Gastrocnemius medialis (tissue), 4 donors: ENCODE measurements at places on chromosomes 11 and 22. TPM values are rescaled to one million over a fixed set of nuclear protein-coding genes. Genes with fewer than 3 reads are reported as not detected.
A peak's percentile ranks its signal among the peaks of the same experiment; 100 is the strongest.

- H3K27me3 ChIP-seq, result no peaks in the 10 kb centered on the region
- DNase-seq, result no peak
- no peak overlapping the region for H3K27ac ChIP-seq
- no peaks in the 10 kb centered on the region for H3K36me3 ChIP-seq
- no peak overlapping the region for H3K4me3 ChIP-seq
- H3K4me1 ChIP-seq, result no peaks in the 10 kb centered on the region
These were observed 202.4 kb downstream of the BARX2 start for GRCh38 chr11:129578006-129578405.

DNA sequence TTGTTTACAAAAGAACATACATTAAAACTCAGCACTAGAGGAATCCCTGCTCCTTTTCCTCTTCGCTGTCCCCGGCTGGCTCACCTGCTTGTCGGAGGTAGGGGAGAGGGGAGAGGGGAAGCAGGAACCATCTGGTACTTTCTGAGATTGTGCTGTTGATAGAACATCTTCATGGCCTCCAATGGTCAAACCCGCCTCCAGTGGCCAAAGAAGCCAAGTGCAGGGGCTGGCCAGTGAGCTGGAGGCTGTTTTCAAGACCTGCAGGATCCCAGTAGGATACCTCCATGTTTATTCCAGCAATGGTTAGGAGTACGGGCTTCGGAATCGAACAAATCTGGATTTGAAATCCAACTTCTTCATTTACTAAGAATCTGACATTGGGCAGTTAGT is 92.6 kb downstream of the PKNOX2 start:
- H3K27me3 ChIP-seq, result no peaks in the 10 kb centered on the region
- no peak overlapping the region for H3K27ac ChIP-seq
- peaks cover 16% of the 10 kb centered on the region for H3K4me1 ChIP-seq
- H3K4me3 ChIP-seq, result no peak overlapping the region
- no peaks in the 10 kb centered on the region for H3K36me3 ChIP-seq

DNA sequence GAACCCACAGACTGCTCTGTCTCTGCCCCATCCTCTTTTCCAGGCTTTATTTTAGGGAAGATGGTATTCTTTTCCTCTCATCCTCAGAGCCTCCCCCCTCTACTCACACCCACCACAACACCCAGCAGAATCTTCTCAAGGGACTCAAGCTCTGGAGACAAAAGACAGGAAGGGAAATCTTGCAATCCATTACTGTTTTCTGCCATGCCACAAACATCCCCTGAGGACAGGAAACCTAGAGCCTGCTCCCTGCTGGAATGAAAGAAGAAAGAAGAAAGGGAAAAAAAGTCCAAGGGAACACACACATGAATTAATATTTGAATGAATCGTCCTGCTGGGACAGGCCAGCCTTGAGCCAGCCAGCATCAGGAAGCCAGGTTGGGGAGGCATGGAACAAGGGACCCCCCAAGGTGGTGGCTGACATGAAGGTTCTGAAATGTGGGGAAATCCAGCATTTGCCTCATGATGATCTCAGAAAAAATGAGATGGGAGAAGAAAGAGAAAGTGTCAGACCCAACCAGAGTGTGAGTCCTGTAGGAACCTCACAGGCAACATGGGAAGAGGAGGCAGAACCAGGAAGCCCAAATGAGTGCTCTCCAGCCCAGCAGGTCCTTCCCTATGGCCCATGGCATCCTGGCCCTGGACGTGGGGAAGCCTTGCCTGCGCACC is 34.0 kb downstream of the SLCO2B1 start:
- no peak for DNase-seq
- no peaks in the 10 kb centered on the region for H3K4me1 ChIP-seq
- no peaks in the 10 kb centered on the region for H3K27me3 ChIP-seq
- no peak overlapping the region for H3K4me3 ChIP-seq

HIRA gene
- total RNA-seq, result 46.8 TPM

GRCh38 chr11:68418648-68419047 is 41.9 kb upstream of the PPP6R3 start:
- H3K36me3 ChIP-seq, result peaks cover 9% of the 10 kb centered on the region
- no peak overlapping the region for H3K4me3 ChIP-seq
- no peak for DNase-seq
- no peak overlapping the region for H3K27ac ChIP-seq
- no peaks in the 10 kb centered on the region for H3K4me1 ChIP-seq

DGCR6L gene
- 75.9 TPM for total RNA-seq

GRCh38 chr22:47251911-47252310 is 489.5 kb downstream of the TBC1D22A start:
- DNase-seq, result no peak
- H3K4me3 ChIP-seq, result no peak overlapping the region
- peaks cover 2% of the 10 kb centered on the region for H3K27me3 ChIP-seq
- H3K4me1 ChIP-seq, result no peaks in the 10 kb centered on the region

- H3K27ac ChIP-seq, result no peak overlapping the region
- H3K4me1 ChIP-seq, result no peaks in the 10 kb centered on the region
- H3K27me3 ChIP-seq, result no peaks in the 10 kb centered on the region
- H3K4me3 ChIP-seq, result no peak overlapping the region
- DNase-seq, result no peak
These were observed 466.7 kb upstream of the B3GAT1 start for GRCh38 chr11:134878785-134879184.

DNA sequence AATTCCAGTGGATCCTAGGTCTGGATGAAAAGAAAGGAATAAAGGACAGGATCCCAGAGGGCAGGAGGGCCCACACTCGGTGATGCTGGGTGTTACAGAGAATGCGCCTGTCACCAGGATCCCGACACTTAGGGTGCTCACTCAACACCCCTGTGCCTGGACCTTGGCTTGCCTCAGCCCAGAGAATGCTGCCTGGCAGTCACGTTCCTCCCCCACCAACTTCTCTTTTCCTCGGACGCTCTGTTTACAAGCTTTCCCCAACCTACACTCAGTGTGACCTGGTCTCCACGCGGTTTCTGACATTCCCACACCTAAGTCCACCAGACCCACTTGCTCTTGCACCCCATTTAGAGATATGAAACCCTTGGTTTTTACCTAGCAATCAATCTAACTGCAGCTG is 38.0 kb upstream of the ETS1 start:
- no peak overlapping the region for H3K4me3 ChIP-seq
- no peaks in the 10 kb centered on the region for H3K4me1 ChIP-seq
- H3K27ac ChIP-seq, result no peak overlapping the region
- H3K27me3 ChIP-seq, result no peaks in the 10 kb centered on the region
- DNase-seq, result no peak

DNA sequence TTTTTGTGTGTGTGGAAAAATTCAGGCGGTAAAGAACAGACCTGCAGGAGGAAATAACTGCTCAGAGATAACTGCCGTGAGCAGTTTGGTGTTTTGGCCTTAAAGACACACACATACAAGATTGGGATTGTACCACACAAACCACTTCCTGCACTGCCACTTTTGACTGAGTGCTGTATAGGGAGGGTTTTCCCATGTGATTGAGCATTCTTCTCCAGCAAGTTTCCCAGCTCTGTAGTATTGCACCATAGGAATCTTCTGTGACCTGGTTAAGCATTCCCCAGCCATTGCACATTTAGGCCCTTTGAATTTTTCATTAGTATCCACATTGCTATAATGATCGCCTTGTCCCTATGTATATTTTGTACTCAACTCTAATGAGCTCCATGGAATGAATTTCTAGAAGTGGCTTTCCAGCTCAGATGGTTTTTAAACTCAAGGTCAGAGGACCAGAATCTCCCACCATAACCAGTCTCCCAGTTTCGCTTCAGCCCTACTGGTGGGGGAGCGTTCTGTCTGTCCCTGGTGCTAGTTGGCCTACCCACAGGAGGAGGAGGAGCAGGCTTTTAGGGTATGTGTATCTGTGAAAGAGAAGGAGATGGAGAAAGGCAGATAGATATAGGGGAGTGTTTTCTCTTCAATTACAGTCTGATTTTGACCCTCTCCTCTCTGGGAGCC is 9.3 kb downstream of the CD82 start:
- DNase-seq, result no peak
- H3K36me3 ChIP-seq, result no peaks in the 10 kb centered on the region
- no peaks in the 10 kb centered on the region for H3K27me3 ChIP-seq
- H3K4me3 ChIP-seq, result no peak overlapping the region
- H3K27ac ChIP-seq, result no peak overlapping the region

GRCh38 chr11:2945031-2945756 is 16.0 kb upstream of the PHLDA2 start:
- peak overlapping the region; percentile 20 for H3K4me3 ChIP-seq
- H3K4me1 ChIP-seq, result peaks cover 12% of the 10 kb centered on the region
- H3K27ac ChIP-seq, result no peak overlapping the region
- peak; percentile 74 for DNase-seq

CABP4 gene
- 0.29 TPM for total RNA-seq

DNA sequence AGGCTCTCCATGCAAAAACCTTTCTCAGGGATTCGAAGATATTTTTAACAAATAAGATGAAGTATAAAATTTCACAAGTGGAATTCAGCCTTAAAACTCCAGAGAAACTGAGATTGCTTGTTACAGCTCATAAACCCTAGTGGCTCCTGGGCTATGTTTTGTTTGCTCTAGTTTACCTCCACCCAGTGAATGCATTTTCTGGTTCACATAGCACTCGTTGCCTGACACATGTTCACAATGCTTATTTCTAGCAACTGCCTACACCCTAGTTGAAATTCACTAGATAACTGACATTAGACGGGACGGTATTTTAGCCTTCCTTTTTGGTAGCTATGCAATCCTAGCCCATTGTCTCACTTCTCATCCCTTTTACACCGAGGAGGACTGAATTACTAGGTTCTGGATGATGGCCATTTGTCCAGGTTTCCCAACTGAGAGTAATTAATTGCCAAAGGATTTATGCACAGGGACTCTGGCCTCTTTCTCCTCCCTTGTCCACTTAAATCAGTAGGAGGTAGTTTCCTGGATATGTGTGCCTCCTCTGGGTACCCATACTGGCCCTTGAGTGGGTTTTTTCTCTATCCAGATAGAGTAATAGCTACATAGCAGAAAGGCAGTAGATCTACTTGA is 951.6 kb downstream of the DLG2 start:
- DNase-seq, result no peak
- no peaks in the 10 kb centered on the region for H3K36me3 ChIP-seq
- H3K4me1 ChIP-seq, result peaks cover 18% of the 10 kb centered on the region
- H3K4me3 ChIP-seq, result no peak overlapping the region

DNA sequence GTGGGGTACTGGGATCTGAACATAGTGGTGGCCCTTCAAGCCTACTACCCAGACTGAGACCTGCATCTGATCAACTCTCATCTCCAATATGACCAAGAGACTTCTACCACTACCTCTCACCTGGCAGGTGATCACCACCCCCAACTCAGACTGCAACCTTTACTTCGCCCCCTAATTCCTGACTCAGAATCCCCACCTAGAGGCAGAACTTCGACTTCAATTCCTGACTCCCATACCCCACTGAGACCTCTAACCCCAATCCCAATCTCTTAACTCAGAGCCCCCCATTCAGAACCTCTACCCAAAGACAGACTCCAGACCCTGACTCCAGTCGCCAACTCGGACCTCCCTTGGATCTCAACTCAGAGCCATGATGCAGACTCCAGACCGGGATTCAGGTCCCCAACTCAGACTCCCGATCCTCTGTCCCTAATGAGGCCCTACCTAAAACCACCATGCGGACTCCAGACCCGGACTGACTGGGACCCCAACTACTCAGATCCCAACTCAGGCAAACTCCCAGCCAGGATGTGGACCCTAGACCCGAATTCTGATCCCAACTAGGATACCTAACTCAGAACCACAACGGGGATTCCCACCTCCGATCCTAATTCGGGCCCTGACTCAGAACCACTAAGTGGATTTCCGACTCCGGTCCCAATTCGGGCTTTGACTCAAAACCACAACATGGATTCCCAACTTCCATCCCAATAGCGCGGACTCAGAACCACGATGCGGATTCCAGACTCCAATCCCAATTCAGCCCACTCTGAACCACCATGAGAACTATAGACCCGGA is 1.2 kb downstream of the KCNQ1OT1 start:
- DNase-seq, result peak; percentile 10
- H3K36me3 ChIP-seq, result no peaks in the 10 kb centered on the region
- peak overlapping the region; percentile 86 for H3K27ac ChIP-seq
- peak overlapping the region; percentile 73 for H3K4me3 ChIP-seq

POTEH gene
- not detected for total RNA-seq

GRCh38 chr22:49997251-49997599 is 15.3 kb downstream of the IL17REL start:
- DNase-seq, result no peak
- H3K36me3 ChIP-seq, result no peaks in the 10 kb centered on the region
- no peaks in the 10 kb centered on the region for H3K4me1 ChIP-seq
- H3K4me3 ChIP-seq, result no peak overlapping the region
- H3K27ac ChIP-seq, result no peak overlapping the region

DNA sequence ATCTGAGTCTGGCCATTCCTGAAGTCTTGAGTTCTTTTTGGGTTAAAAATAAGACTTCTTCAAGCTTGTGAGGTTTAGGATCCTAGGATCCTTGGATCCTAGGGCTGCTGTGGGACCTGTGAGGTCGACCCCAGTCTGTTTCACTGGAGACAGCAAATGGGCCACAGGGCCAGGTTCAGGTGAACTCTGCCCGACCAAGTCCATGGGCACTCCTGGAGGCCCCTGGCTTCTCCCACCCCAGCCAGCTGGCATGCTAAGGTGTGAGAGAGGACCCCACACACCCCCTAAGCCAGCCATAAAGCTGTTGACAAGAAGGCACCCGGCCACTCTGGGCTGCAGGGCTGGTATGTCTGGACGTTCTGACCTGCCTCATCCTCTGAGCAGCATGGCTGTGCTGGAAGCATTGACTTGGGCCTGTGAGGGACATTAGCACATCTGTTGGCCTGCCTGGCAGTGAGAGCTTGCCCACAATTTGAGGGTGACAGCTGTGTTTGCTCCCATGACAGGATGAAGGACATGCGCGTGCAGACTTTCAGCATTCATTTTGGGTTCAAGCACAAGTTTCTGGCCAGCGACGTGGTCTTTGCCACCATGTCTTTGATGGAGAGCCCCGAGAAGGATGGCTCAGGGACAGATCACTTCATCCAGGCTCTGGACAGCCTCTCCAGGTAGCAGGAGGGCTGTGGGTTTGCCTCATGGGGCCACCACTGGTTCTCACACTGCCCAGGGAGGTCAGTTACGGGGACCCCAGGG is 16.0 kb downstream of the CLDN5 start:
- no peak overlapping the region for H3K27ac ChIP-seq
- no peaks in the 10 kb centered on the region for H3K27me3 ChIP-seq
- DNase-seq, result no peak
- H3K4me1 ChIP-seq, result no peaks in the 10 kb centered on the region

DNA sequence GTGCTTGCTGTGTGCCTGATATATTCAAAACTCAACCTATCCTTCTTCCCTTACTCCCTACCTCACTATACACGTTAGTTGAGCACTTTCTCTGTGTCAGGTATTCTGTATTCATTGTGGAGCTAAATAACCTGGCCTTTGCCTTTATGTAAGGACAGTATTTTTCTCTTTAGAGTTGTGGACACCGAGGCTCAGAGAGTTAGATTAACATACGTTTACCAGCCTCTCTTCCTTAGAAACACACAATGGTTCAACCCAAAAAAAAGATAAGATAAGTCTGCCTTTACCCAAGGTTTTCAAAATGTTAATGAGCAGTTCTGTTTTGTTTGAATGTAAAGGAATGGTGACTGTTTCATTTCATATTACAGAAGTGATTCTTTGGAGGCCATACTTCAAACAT is 45.0 kb downstream of the CBL start:
- no peaks in the 10 kb centered on the region for H3K4me1 ChIP-seq
- DNase-seq, result no peak
- no peak overlapping the region for H3K4me3 ChIP-seq
